ENCODE measurements at places on chromosomes 11 and 22. TPM values are rescaled to one million over a fixed set of nuclear protein-coding genes. Genes with fewer than 3 reads are reported as not detected.

GRCh38 chr22:20212754-20213699 lies 55.1 kb downstream of the RTN4R start:
- no peak for DNase-seq

DNA sequence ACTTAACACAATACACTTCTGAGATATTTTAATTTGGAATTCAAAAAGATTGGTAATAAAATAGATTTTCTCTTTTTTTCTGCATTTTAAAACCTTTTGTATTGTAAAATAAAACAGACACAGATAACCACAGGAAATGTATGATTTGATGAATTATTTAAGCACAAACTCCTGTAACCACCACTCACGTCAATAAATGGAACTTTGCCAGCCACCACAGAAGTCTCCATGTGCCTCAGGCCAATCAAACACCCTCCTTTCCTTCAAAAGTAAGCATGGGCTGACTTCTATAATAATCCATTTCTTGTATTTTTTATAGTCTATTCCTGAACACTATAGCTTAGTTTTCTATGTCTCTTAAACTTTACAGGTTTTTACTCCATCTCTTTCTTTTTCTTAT lies 721.7 kb downstream of the DLG2 start:
- no peak for DNase-seq

DNA sequence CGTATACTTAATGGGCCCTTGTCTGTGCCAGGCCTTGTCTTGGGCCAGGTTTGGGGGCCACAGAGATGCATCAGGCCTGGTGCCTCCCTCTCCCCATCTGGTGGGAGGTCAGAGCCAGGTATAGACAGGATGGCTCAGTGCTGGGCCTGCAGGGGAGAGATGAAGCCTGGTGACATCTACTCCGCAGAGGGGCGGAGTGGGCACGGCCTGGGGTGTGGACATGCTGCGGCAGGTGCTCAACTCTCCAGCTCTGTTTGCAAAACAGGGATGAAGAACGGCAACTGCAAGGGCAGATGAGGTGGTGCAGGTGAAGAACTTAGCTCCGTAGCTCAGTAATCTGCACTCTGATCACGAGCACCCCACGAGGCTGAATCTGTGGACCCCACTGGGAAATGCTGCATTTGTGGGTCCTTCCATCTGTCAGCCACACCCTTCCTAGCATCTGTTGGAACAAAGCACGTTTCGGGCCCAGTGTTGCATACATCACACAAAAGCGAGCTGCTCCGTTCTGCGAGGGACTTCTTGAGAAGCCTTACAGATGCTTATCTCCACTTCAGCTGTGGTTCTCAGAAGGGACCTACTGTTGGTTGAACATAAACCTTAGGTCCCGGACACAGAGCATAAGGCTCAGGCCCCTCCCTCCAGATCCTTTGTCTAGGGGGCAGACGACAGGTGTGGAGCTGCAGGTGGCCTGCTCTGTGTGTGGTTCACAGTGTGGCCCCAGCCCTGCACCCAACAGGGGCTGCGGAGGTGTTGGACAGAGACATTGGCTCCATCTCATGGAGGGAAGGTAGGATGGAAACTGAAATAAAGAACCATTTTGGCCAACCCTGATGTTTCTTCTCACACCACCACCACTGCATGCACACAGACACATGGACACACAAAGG lies 78.3 kb downstream of the LRRC32 start:
- no peak for DNase-seq

GRCh38 chr11:118443590-118444218 lies 7.4 kb downstream of the KMT2A start:
- DNase-seq = no peak

DNA sequence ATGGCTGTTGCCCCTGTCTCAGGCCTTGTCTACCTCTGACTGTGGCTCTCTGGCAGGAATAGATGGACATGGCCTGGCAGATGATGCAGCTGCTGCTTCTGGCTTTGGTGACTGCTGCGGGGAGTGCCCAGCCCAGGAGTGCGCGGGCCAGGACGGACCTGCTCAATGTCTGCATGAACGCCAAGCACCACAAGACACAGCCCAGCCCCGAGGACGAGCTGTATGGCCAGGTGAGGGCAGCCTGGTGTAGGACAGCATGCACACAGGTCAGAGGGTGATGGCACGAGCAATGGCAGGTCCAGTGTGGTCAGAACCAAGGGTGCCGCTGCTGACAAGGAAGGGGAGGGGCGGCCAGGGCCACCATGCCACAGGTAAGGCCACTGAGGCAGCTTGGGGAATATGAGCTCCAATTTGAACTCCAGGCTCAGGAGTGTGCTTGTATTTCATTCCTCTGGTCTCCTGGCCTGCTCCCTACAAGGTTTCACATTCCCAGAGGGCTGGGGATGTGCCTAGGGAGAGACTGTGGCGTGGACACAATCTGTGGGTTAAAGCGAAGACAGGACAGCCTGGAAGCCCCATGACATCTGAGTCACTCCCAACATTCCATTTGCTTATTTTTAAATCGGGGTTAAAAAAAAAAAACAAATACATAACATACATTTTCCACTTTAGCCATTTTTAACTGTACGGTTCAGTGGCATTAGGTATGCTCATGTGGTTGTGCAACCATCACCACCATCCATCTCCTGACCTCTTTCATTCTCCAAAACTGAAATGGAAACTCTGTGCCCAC lies 562 bp downstream of the FOLR3 start:
- no peak for DNase-seq

GRCh38 chr11:69039501-69039900 lies 9.2 kb upstream of the TPCN2 start:
- no peak for DNase-seq

- DNase-seq = no peak
Observed at GRCh38 chr11:109329716-109330115, 92.3 kb upstream of the C11orf87 start.

- no peak for DNase-seq
Observed at GRCh38 chr11:129528296-129528695, 152.6 kb downstream of the BARX2 start.

DNA sequence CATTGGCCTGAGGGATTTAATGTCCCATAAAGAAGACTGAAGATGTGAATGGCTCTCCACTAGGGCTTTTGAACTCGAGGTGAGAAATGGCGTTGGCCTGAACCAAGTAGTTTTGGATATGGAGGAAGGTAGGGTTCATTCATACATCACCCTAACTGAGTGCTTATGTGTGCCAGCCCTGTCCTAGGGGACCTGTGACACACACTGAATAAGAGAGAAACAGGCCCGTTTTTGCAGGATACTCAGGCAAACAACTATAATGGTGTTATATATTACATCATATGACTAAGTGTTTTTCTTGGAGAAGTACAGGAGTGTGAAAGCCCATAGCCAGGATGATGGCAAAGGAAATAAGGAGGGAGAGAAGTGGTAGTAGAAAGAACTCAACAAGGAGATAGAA lies 368.1 kb downstream of the TMEM135 start:
- peak; percentile 27 for DNase-seq

DNA sequence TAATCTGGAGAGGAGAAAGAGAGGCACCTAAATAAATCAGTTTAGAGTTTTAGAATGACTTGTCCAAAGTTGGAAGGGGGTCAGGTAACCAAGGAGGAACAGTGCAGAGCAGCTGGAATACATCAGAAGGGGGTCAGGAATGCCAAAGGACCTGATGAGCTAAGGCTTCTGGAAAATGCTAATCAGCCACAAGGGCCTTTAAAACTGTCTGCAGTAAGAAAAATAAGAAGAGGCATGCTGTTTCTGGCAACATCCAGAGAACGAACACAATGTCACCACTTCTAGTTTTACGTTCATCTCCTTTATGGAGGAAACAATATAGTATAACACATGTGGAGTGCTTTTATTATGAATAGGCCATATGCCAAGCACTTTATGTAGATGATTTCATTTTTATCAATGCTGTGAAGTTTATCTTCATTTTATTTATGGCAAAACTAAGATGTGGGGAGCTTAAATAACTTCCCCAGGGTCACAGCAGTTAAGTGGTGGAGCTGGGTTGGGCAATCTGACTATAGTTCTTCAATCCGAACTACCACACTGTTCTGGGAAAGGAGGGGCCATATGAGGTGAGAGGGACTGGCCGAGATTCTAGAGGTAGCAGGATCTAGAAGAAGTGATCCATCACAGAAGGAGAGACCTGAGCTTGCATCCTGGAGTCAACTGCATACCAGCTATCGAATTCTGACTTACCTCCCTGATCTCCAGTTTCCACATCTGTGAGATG lies 22.6 kb downstream of the ACO2 start:
- no peak for DNase-seq

DNA sequence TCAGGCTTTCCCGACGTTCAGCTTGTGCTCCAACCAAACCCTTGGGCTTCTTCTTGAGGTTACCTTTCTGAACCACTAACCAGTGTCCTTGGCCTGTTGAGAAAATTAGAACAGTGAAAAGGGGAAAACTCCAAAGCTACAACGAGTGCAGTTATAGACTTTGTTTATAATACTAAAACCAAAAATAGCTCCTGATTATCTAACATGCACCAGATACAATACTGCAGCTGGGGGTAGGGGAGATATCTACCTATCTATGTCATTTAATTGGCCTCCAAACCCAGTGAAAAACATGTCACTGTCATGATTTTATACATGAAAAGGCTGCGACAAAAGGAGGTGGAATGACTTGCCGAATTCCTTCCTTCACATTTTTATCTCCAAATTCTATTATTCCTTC lies 11.9 kb downstream of the XRRA1 start:
- DNase-seq = no peak

GRCh38 chr11:125679837-125680236 lies 810 bp downstream of the ACRV1 start:
- no peak for DNase-seq

GRCh38 chr11:79541466-79541865 lies 100.6 kb upstream of the TENM4 start:
- no peak for DNase-seq

- no peak for DNase-seq
Observed at GRCh38 chr11:92484570-92484969, 260.0 kb downstream of the FAT3 start.

GRCh38 chr11:70593446-70593983 lies 195.2 kb downstream of the CTTN start:
- DNase-seq = no peak

DNA sequence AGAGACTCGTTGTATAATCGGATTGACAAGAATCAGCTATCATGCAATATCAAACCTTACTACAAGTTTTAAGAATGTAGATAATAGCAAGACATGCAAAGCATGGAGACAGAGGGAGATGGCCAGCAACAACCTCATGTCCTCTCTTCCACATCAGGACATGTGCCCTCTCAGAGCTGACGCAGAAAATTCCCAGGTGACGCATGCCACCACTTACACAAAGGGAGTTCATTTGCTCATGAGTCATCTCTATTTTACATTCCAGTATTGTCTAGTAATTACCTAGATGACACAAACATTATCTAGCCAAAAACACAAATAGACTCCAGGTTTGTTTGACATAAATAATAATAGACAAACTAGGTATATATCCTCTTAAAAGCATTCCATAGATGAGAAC lies 38.1 kb upstream of the OPCML start:
- no peak for DNase-seq

The SOX6 gene
- 1.6 TPM for total RNA-seq

The LIF gene
- total RNA-seq = not detected

The HOATZ gene
- total RNA-seq = not detected

The CD82 gene
- 28.3 TPM for total RNA-seq

The SCGB1A1 gene
- not detected for total RNA-seq

The NPTXR gene
- 46.3 TPM for total RNA-seq

The CYTH4 gene
- total RNA-seq = 130 TPM

The ZMAT5 gene
- 59.3 TPM for total RNA-seq

The PGA5 gene
- total RNA-seq = 2.0 TPM

The TMEM151A gene
- total RNA-seq = 3.6 TPM

All from ascending aorta (tissue), 2 donors.